ENCODE measurements at places on chromosomes 13 and 19.
A peak's percentile ranks its signal among the peaks of the same experiment; 100 is the strongest.

DNA sequence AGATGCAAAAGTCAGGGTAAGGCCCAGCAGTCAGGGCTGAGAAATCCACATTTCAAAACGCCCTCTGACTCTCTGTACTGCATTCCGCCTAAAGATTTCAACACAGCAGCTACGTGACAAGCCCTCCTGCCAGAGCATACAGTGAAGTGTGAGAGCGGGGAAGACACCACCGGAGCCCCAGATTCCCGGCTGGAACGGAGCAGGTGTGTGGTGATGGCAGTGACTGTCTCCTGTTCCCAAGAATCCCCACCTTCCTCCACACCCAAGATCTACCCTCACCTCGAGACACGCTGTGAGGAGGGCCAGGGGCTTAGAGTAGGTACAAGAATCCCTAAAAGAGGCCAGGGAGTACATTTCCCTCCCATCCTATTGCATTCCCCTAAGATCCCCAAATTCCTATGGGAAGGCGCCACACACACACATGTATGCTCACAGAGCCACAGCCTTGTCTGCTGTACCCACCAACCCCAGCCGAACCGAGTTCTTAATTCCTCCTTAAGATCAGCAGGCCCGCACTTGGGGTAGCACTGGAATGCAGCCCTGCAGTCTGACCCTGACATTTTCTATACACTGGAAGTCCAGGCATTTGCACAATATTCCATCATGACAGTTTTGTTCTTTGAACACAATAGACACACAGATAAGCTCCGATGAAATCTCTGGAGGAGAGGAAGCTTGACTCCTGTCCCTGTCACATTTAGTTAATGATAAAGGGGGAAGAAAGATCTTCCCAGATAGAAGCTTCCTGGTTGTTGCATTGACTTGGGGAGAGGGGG is 102.9 kb downstream of the FOXO1 start:
- DNase-seq, result no peak

DNA sequence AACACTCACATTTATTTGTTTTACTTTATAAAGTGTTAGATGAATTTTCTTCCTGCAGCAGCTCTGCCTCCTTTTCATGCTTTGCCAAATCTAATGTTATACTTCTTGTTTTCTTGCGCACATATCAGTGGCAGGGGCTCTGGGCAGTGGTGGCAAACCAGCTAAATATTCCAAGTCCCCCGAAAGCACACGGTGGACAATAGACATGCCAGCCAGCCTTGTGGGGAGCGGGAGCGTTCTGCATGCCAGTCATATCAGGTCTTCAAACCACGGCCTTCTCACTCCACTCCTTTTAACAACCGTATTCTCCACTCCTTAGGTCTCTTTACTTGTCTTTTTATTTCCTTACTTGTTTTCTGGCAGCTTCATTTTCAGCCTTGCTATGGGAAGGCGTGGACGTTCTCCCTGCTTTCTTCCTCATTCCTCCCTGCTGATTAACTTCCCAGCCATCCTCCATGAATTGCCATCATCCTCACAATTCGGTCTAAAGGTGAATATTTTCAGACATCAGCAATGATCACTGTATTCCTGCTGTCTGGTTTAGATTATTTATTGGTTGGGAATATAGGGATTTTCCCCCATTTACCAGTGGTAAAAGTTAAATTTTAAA is 77.1 kb upstream of the WASF3 start:
- no peak for DNase-seq

DNA sequence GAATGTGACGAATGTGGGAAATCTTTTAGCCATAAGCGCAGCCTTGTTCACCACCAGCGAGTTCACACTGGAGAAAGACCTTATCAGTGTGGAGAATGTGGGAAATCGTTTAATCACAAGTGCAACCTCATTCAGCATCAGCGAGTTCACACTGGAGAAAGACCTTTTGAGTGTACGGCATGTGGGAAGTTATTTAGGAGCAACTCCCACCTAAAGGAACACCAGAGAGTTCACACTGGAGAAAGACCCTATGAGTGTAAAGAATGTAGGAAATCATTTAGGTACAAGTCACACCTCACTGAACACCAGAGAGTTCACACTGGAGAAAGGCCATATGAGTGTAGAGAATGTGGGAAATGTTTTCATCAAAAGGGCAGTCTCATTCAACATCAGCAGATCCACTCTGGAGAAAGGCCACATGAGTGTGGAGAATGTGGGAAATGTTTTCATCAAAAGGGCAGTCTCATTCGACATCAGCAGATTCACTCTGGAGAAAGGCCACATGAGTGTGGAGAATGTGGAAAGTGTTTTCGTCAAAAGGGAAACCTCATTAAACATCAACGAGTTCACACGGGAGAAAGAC is 7.6 kb downstream of the ZNF776 start:
- no peak for DNase-seq

DNA sequence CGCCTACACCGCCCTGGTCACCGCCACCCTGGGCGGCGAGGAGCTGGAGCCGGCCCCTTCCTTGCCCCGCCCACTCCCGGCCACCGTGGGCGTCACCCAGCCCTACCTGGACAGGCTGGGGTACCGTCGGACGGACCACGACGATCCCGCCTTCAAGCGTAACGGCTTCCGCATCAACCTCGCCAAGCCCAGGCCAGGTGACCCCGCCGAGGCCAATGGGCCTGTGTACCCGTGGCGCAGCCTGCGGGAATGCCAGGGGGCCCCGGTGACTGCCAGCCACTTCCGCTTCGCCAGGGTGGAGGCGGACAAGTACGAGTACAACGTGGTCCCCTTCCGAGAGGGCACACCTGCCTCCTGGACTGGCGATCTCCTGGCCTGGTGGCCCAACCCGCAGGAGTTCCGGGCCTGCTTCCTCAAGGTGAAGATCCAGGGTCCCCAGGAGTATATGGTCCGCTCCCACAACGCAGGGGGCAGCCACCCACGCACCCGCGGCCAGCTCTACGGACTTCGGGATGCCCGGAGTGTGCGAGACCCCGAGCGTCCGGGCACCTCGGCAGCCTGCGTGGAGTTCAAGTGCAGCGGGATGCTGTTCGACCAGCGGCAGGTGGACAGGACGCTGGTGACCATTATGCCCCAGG is 7.0 kb downstream of the CILP2 start:
- no peak for DNase-seq

DNA sequence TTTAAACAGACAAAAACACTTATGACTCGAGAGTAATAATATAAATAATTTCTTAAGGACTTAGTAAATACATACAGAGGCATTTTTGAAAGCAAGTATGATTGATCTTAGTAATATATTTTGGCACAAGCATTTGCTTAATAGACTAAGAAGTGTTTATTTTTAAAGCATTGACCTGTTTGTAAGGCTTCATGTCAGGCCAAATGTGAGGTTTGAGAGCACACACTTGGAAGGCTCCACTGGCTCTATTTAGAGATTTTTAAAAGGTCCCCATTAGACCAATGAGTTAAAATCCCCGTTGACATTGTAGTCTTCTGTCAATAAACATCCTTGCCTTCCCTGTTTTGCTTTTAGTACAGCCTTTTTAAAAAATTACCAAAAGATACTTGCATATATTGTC is 50.4 kb downstream of the ATP8A2 start:
- no peak for DNase-seq

DNA sequence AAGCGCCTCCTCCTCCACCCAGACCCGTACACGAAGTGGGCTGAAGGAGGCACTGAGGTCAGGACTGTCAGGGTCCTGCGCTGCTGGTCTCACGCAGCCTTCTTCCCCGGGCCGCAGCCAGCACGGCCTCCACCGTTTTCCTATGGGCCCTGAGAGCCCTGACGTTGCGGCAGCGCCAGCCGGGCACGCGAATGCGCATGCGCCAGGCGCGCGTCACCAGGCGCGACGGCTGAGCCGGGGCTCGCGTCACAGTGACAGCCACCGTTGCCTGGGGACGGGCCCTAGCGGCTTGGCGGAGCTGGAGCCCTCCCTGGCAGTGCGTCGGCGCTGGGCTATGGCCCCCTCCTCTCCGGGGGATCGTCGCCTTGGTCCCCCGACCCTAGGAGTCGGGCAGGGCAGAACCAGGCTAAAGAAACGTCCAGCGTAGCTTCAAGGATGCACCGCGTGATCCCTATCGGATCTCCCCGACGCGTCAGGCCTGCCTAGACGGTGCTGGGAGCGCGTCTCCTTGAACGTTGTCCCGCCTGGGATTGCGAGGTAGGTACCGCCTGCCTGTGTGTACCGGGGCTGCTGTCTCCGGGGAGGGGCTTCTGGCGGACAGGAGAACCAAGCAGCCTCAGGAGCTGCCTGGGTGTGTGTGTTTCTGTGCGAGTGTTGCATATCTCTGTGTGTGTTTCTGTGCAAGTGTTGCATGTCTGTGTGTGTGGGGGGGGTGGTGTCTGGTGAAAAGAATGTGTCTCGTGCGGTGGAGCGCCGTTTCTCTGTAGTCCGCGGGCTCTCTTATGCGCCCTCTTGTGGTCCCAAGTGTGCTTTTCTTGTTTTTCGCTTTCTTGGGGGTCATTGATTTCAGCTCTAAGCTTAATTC is 43.2 kb downstream of the ZNF571 start:
- DNase-seq, result peak; percentile 56

GRCh38 chr19:30546332-30546731 is 174.1 kb downstream of the ZNF536 start:
- no peak for DNase-seq

GRCh38 chr13:52394586-52394985 is 11.4 kb downstream of the THSD1 start:
- no peak for DNase-seq

GRCh38 chr19:19489804-19490204 is 25.5 kb downstream of the TSSK6 start:
- DNase-seq, result no peak

GRCh38 chr13:35349673-35350278 is 126.7 kb downstream of the MAB21L1 start:
- DNase-seq, result no peak

DNA sequence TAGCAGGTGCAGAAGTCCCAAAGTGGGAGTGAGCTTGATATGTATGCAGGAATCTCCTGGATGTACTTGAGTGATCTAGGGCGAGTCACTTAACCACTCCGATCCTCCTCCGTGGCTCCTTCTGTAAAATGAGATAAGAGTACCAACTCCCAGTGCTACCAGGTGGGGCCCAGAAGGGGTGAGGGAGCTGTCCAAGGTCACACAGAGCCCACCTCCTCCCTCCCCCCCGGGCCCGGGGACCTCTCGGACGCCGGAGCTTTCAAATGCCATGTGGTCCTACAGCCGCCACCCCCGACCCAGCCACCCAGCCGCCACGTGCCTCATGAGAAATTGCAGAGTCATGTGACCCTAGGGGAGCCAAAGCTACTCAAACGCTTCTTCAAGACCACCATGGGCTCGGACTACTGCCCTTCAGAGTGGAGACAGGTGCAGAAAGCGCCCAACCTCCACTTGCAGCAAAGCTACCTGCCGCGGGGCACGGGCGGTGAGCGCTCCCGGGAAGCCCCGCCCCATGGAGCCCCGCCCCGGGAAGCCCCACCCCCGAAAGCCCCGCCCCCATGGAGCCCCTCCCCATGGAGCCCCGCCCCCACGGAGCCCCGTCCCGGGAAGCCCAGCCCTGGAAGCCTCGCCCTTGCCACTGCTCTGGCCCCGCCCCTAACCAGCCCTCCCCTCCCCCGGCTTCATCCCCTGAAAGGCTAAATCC is 10.1 kb upstream of the ZNF358 start:
- peak; percentile 58 for DNase-seq

GRCh38 chr19:54548806-54549205 is 24.8 kb upstream of the LILRA2 start:
- DNase-seq, result no peak

- DNase-seq, result no peak
Observed at GRCh38 chr13:29936956-29937355, 86.5 kb upstream of the UBL3 start.

DNA sequence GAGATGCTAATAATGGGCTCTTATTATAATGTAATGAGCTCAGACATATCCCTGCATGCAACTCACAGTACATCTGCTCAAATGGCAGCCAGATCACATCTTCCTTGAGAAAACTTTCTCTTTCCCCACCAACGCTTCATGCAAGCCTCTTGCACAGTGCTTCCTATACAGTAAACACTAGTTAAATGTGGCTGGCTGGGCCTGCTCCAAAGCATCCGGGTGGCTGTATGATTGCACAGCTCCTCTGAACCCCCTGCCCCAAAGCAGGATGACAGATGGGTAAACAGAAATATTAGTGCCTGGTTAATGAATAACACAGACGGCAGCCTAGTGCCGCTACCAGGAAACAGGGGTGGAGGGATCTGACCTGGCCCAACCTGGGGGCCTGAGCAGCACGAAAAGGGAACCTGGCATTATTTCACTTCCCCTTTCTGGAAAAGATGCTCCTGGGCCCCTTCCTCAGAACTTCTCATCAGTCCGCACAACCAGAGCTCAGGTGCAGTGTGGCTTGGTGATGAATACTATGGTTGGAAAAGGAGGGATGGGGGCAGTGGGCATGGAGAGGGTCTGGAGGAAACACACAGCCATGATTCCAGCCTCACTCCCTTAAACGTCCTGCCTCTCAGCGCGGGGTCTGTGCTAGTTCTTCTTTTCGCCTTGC is 10.8 kb downstream of the FFAR2 start:
- DNase-seq, result no peak

GRCh38 chr19:40411125-40411842 is 1.9 kb downstream of the PRX start:
- no peak for DNase-seq

DNA sequence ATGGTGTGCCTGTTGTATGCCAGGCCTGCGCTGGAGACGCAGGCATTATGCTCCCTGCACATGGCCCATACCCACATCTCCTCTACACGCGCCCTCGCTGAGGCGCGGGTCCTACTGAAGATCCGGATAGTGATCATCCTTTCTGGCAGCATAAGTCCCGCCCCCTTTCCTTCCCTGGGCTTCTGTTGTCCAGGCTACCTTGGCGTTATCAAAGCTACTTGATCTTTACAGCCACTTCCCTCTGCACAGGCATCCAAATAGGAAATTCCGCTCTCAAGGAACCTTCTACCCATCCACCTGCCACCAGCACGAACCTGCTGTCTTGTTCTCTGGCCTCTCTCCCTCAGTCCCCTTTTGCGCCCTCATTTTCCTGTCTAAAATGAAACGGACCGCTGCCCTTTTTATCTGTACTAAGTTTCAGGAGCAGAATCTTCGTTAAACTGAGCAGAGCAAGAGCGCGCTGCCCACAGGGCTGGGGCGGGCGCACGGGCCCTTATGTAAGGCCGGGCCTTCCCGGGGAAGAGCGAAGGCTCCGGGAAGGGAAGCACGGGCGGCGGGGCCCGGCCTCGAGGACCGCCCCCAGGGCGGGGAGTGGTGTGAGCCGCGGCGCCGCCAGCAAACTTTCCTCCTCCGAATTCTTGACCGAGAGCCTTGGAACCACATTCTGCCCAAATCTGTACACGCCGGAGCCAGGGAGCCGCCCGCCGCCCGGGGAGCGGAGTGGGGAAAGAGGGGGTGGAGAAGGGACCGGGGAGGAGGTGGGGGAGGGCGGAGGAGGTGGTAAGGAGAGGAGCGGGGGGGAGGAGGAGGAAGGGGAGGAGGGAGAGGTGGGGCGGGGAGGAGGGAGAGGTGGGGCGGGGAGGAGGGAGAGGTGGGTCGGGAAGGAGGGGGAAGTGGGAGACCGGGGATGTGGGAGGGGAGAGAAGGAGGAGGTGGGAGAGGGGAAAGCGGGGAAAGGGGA is 920 bp upstream of the UBE2L5 start:
- peak; percentile 43 for DNase-seq

DNA sequence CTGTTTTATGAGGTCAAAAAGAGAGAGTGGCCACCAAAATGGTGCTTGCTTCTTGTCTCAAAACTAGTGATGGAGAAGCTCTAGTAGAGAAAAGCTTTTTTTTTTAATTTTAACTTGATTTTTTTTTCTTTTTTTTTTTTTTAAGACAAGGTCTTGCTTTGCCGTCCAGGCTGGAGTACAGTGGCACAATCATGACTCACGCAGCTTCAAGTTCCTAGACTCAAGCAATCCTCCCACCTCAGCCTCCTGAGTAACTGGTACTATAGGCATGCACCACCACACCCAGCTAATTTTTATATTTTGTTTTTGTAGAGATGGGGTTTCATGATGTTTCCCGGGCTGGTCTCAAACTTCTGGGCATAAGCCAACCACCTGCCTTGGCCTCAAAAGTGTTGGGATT is 279.0 kb downstream of the TBC1D4 start:
- DNase-seq, result no peak
